ENCODE measurements at places on chromosomes 7 and 10.
A peak's percentile ranks its signal among the peaks of the same experiment; 100 is the strongest.

GRCh38 chr7:80136261-80137055 lies 1.8 kb downstream of the GNAI1 start:
- no peak for DNase-seq

GRCh38 chr7:148142660-148143248 lies 447.8 kb upstream of the C7orf33 start:
- peak; percentile 62 for DNase-seq

GRCh38 chr7:123824754-123825067 lies 20.3 kb upstream of the HYAL4 start:
- DNase-seq: no peak

DNA sequence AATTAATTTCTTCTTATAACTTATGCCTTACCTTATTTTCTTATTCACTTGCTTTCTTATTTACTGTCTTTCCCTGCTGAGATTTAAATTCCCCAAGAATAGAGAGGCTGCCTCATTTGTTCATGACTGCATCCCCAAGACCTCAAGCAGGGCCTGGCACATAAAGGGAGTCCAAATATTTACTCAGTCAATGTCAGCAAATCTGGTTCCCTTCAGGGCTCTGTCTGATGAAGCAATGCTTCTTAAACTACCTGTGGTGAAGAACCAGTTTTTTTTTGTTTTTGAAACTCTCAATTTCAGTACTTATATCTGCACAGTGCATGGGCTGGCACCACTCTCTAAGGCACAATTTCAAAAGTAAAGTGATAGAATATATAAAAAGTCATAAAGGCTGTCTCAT lies 4.7 kb downstream of the ZNF239 start:
- no peak for DNase-seq

DNA sequence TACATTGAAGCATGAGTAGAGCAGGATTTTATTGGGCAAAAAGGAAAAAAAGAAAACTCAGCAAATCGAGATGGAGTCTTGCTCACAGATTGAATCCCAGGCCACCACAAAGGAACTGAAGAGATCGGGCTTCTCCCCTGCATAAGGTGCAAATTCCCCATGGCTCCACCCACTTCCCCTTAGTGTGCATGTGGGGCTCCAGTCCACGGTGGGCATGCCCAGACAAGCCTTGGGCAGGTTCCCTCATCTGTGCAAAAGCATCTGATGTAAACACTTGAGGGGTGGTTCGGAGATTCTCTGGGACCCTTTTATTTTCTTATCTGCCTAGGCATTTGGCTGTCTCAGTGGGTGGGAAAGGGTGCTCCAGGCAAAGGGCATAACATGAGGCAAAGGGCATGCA lies 150.7 kb downstream of the CFTR start:
- DNase-seq: no peak

DNA sequence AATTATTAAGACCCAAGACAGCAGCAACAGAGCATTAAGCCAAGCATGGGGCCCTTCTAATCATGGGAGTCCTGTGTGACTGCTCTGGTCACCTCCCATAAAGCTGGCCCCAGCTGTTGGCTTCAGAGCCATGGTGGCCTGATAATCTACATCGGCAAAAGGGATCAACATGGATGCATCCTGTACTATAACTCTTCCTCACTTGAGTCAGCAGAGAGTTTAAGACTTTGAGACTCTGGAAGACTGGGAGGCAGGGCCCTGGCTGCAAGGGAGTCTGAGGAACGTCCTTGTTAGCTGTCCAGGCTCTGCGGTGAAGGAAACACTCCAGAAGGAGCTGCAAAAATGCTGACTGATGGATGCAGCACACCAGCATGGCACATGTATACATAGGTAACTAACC lies 95.0 kb upstream of the KIAA1217 start:
- DNase-seq: no peak

DNA sequence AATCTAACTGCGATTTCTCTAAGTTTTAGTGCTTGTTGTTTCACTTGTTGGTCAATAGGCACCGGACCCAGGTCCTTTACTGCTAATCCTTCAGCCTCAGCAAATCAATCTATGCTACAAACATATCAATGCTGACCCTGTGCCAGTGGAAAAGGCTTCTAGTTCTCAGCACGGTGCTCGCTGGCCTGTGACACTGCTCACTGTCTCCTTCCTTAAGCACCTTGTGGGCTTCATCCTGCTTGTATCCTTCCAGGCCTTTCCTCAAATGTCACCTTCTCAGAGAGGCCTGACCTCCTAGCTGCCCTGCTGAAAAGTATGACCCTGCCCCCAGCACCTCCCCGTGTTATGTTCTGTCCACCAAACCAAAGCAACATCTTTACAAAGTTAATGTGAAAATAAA lies 201.2 kb upstream of the FRMD4A start:
- DNase-seq: no peak

- no peak for DNase-seq
Observed at GRCh38 chr7:106599343-106599698, 61.6 kb downstream of the CCDC71L start.

DNA sequence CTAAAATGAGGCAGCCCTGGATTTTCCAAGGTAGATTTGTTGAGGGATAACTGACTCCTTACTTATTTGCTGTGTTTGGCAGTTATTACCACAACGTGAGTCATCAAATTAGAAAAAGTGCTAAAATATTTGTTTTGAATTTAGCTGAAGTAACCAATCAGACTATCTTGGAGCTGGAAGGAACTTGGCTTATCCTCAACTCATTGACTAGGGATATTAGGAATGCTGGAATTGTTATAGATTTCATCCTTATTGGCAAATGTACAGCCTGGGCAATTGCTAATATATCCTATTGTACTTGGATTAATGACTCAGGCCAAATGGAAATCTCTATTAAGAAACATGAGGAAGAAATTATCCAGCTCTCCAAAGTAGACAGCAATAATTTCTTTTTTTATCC lies 1189.0 kb upstream of the LRRN3 start:
- no peak for DNase-seq

- DNase-seq: peak; percentile 60
Observed at GRCh38 chr7:134513169-134513752, 14.1 kb upstream of the AKR1B10 start.

- no peak for DNase-seq
Observed at GRCh38 chr7:26237035-26237807, 35.7 kb downstream of the CBX3 start.

GRCh38 chr10:97169063-97169462 lies 16.7 kb downstream of the SLIT1 start:
- no peak for DNase-seq

DNA sequence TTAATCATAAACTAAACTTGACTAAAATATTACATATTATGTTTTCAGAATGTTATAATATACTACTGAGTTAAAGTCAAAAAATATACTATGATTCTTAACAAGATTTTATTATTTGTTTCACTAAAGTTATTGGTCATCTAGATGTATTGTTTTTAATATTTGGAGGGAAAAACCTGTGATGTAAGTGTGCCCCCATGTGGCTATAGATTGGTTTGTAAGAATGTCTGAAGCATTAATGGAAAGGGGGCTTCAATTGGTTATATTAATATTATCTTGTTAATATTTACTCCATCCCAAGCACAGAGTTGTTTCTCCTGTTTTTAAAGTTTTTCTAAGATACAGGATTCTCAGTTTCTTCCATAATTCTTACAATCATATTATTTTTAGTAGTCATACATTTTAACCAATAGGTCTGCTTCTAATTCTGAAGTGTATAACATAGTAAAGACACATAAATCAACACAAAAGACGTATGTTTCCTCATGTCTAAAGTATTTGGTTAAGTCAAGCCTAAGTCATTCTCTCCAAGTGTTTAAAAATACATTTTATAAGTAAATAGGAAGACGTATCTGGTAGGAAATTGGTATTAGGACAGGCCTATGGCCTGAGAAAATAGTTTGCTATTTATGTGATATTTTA lies 58.0 kb downstream of the GNAT3 start:
- DNase-seq: peak; percentile 45

- no peak for DNase-seq
Observed at GRCh38 chr10:31490858-31491504, 172.0 kb downstream of the ZEB1 start.

DNA sequence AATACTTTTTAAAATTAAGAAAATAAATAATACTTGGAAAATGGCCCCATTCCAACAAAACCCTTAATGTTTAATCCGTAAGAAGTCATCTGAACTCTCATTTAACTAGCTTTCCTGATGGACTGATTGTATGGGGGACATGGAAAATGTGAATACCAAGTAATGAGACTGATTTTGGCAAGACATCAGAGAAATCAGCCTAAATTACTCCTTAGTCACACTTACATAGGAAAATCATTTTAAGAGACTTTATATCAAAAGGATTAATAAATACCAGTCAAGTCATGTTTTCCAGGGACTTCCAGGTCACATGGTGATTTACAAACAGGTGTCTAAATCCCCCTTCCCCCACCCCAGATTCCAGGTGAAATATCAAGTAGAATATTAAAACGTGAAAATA lies 58.2 kb downstream of the GRM8 start:
- DNase-seq: no peak

DNA sequence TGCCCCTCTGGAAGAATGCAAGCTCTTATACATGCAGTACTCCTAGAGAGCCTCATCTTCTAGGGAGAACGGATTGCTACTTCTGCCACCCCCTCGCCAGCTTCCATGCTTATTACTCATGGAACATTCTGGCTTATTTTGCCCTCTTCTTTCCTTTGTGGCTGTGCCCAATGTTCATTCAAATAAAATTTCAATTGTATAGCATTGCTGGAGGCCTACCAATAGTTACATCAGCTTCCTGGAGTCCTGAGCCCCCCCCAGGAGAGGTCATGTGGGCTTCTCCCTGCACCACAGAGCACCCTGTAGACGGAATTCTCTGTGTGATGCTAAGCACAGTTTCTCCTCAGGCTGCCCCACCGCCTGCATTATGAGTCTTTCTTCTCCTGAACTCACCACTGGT lies 1094.0 kb downstream of the KCNMA1 start:
- no peak for DNase-seq

DNA sequence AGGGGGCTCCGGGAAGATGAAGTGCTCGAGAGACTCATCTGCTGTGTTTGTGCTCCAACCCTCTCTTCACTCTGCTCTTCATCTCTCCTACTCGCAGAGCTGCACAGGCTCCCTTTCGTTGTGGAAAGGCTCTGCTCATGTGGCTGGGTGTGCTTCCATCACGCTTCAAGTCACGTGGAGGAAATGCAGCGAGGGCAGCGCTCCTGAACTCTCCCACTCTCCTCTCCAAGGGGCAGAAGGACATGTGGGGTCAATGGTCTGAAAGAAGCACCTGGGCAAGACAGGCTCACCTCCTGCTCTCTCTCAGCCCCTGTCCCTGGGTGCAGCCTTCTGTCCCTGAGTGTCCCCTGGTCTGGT lies 72.6 kb downstream of the USP6NL start:
- no peak for DNase-seq

GRCh38 chr7:23067271-23067670 lies 38.3 kb upstream of the KLHL7 start:
- no peak for DNase-seq

GRCh38 chr10:43998021-43998809 lies 349.5 kb upstream of the ZNF32 start:
- no peak for DNase-seq

GRCh38 chr10:100969187-100970075 lies at the start of gene SEMA4G:
Gene SEMA4G (plus strand): TSS chr10:100969504. CDS start chr10:100972913, 3,409 bp downstream.
- peak; percentile 97 for DNase-seq

- no peak for DNase-seq
Observed at GRCh38 chr7:130944997-130945396, 211.0 kb upstream of the KLF14 start.

GRCh38 chr10:79559726-79560125 lies 481 bp downstream of the SFTPA2 start:
- no peak for DNase-seq

- peak; percentile 36 for DNase-seq
Observed at GRCh38 chr7:95927756-95928155, 155.4 kb downstream of the DYNC1I1 start.

- DNase-seq: peak; percentile 37
Observed at GRCh38 chr7:134996097-134996550, 9.8 kb downstream of the AGBL3 start.

All from SK-N-SH (cell line).